PC-9 (cell line): ENCODE measurements at places on chromosomes 12 and 14. TPM values are rescaled to one million over a fixed set of nuclear protein-coding genes. Genes with fewer than 3 reads are reported as not detected.

DNA sequence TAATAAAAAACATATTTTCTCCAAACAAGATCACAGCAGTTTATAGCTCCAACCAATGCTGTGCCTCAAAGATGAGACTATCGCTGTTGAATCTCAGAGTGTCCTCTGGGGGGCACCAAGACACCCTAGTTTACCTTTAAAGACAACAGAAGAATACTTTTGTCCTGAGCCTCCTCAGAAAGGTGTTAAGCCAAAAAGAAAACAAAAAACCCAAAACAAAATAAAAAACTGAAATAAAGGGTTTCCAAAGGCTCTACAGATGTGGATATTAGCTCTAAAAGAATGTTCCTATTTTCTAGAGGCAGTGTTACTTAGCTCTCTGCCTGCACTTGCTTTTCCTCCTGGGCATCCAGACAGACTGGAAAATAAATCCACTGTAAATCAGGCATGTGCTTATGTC is 86.9 kb upstream of the TTC7B start:
- H3K4me3 ChIP-seq: no peak overlapping the region
- H3K4me1 ChIP-seq: no peaks in the 10 kb centered on the region
- DNase-seq: peak; percentile 36
- no peaks in the 10 kb centered on the region for H3K27me3 ChIP-seq
- H3K36me3 ChIP-seq: no peaks in the 10 kb centered on the region

GRCh38 chr14:105152794-105153241 is 15.8 kb downstream of the JAG2 start:
- DNase-seq: no peak
- no peaks in the 10 kb centered on the region for H3K36me3 ChIP-seq
- H3K27ac ChIP-seq: no peak overlapping the region

GRCh38 chr14:35565871-35566464 is 32.0 kb downstream of the INSM2 start:
- H3K4me3 ChIP-seq: no peak overlapping the region
- H3K27ac ChIP-seq: no peak overlapping the region
- no peaks in the 10 kb centered on the region for H3K4me1 ChIP-seq
- H3K36me3 ChIP-seq: no peaks in the 10 kb centered on the region
- H3K27me3 ChIP-seq: no peaks in the 10 kb centered on the region
- DNase-seq: no peak

DNA sequence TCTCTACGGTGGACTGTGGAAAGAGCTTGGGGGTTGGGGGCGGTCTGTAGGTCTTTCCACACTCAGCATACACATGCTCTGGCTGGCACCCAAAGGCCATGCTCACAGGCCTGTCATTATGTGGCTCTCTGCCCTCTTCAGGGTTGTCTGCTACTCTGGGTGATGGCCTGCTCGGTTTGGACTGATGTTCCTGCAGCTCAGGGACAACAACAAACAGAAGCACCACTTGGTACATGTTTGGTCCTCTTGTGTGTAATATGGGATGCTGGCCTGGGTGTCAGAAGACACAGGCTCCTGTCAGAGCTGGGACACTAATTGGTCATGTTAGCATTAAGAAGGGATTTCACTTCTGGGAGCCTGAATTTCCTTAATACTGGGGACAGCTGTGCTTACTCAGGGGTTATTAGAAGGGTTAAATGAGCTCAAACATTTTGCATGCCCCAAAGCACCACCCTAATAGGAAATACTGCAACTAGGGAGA is 32.7 kb upstream of the SELPLG start:
- no peak overlapping the region for H3K27ac ChIP-seq
- no peak overlapping the region for H3K4me3 ChIP-seq
- H3K36me3 ChIP-seq: no peaks in the 10 kb centered on the region
- no peak for DNase-seq
- no peaks in the 10 kb centered on the region for H3K27me3 ChIP-seq

DNA sequence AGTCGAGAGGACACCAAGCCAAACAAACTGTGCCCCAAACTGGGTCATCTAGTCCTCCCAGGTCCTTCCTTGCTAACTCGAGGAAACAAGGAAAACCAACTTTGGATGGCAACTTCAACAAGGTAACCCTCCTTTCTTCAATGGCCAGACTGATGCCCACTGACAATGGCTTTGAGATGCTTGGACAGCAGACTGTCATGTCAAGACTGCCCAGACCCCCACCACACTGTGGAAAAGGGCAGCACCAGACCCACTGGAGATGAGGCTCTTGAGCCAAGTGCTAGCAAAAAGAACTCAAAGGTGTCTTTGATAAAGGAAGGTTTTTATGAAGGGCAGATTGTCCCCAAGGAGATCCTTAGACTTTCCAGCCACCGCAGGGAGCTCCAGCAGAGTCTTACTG is 9.0 kb upstream of the CDH24 start:
- H3K36me3 ChIP-seq: peaks cover 25% of the 10 kb centered on the region; the same call in 1 of the 2 replicates
- no peak overlapping the region for H3K4me3 ChIP-seq
- no peak for DNase-seq
- peaks cover 37% of the 10 kb centered on the region for H3K4me1 ChIP-seq

GRCh38 chr12:58764100-58764953 is 156.0 kb downstream of the LRIG3 start:
- DNase-seq: no peak
- H3K4me3 ChIP-seq: no peak overlapping the region
- H3K36me3 ChIP-seq: no peaks in the 10 kb centered on the region
- no peaks in the 10 kb centered on the region for H3K4me1 ChIP-seq
- H3K27ac ChIP-seq: no peak overlapping the region

DNA sequence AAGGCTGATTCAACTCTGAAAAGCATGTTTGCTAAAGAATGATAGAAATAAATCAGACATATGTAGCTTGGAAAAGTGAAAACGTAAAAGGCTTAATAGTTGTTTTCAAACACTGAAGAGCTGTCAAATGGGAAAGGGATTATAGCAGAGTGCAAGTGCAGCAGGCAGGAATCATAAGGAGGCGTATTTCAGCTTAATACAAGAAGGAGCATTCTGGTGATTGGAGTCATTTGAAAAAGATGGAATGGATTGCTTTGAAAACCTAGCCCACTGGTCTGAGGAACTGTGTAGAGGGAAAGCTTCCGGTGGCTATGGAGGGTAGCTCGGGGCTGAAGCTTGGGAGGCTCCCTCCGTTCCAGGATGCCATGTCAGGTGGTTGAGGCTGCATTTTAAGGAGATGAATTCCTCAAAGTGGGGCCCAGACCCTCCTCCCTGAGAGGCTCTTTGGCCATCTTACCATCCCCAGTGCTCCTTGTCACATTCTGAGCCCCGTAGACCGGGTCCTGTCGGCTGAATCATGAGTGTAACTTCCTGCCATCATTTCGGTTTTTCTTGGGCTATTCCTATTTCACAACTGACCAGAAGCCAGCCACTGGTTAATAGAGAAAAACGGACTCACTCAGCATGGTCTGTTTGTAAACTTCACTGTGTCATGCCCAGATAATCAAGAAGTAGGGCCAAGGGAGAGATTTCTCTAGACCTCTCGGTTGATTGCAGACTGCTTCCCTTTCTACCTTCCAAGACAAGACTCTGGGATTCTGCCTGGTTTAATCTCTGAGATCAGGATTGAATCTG is 6.5 kb downstream of the WNT5B start:
- H3K4me3 ChIP-seq: no peak overlapping the region
- H3K27ac ChIP-seq: no peak overlapping the region
- peaks cover 44% of the 10 kb centered on the region for H3K27me3 ChIP-seq
- no peaks in the 10 kb centered on the region for H3K36me3 ChIP-seq
- no peaks in the 10 kb centered on the region for H3K4me1 ChIP-seq
- DNase-seq: no peak

- no peaks in the 10 kb centered on the region for H3K27me3 ChIP-seq
- no peak for DNase-seq
- no peak overlapping the region for H3K27ac ChIP-seq
- no peaks in the 10 kb centered on the region for H3K4me1 ChIP-seq
- no peak overlapping the region for H3K4me3 ChIP-seq
These were observed 54.7 kb upstream of the CLMN start for GRCh38 chr14:95374239-95374997.

GRCh38 chr12:563250-563781 is 99.9 kb downstream of the NINJ2 start:
- DNase-seq: no peak
- no peaks in the 10 kb centered on the region for H3K36me3 ChIP-seq
- H3K27me3 ChIP-seq: peaks cover 14% of the 10 kb centered on the region; the same call in 1 of the 2 replicates
- H3K4me3 ChIP-seq: no peak overlapping the region
- no peak overlapping the region for H3K27ac ChIP-seq
- no peaks in the 10 kb centered on the region for H3K4me1 ChIP-seq

GRCh38 chr12:107645630-107646333 is 39.8 kb upstream of the PWP1 start:
- H3K27me3 ChIP-seq: no peaks in the 10 kb centered on the region
- no peak overlapping the region for H3K27ac ChIP-seq
- H3K4me3 ChIP-seq: no peak overlapping the region
- no peak for DNase-seq

GRCh38 chr14:106294324-106294723 is 767.9 kb downstream of the TMEM121 start:
- H3K36me3 ChIP-seq: no peaks in the 10 kb centered on the region
- no peak overlapping the region for H3K27ac ChIP-seq
- DNase-seq: no peak
- no peak overlapping the region for H3K4me3 ChIP-seq

DNA sequence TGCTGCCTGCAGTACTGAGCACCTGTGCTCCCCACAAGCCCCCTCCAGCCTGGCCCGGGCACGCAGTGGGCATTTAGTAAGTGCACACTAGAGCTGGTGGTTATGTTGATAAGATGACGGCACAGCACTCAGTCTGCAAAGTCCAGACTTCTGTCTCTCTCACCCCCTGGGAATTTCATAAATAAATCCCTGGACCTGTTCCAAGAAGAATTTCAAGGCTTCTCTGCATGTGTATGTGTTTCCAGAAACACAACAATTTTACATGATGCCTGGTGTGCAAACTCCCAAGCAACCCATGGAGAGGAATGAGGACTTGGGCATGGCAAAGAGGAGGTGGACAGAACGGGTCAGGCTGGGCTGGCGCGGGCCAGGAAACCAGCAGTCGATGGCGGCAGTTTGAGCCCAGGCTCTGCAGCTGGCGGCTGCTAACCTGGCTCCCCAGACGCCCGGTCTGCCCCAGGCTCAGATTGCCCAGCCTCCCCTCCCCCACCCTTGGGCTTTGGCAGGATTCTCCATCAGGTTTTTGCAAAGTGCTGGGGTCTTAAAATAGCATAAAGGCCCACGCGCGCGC is 10.4 kb upstream of the ACVR1B start:
- no peak overlapping the region for H3K4me3 ChIP-seq
- no peaks in the 10 kb centered on the region for H3K36me3 ChIP-seq
- no peaks in the 10 kb centered on the region for H3K4me1 ChIP-seq
- DNase-seq: no peak

DNA sequence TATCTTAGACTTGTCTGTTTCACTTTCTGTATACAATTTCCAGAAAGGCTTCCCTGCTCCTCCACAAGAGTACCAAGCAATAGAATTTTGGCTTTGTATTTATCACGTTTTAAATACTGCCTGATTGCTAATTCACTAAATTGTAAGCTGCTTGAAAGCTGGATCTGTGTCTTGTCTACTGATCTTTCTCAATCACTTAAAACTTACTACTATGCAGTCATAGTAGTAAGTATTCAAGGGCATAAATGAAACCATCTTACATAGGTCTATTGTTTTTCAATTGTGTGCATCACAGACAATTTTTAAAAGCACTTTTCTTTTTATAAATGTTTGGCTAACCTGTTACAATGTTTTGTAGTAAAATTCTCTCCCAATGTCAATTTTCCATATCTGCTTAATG is 1.2 kb upstream of the GLIPR1L2 start:
- DNase-seq: no peak
- H3K4me1 ChIP-seq: peaks cover 21% of the 10 kb centered on the region
- H3K36me3 ChIP-seq: no peaks in the 10 kb centered on the region
- 0 out of 2 replicates have a peak overlapping the region, but pooled peaks have one; percentile 56 for H3K27ac ChIP-seq
- H3K4me3 ChIP-seq: peak overlapping the region; percentile 69; the same call in 1 of the 2 replicates

GRCh38 chr12:85923767-85924331 is 49.8 kb downstream of the NTS start:
- H3K27me3 ChIP-seq: no peaks in the 10 kb centered on the region
- no peaks in the 10 kb centered on the region for H3K4me1 ChIP-seq
- no peak overlapping the region for H3K27ac ChIP-seq
- H3K36me3 ChIP-seq: no peaks in the 10 kb centered on the region
- no peak overlapping the region for H3K4me3 ChIP-seq
- no peak for DNase-seq

GRCh38 chr12:68853396-68854077 is 45.6 kb downstream of the MDM2 start:
- no peak overlapping the region for H3K27ac ChIP-seq
- no peaks in the 10 kb centered on the region for H3K4me1 ChIP-seq
- no peak for DNase-seq
- no peak overlapping the region for H3K4me3 ChIP-seq
- no peaks in the 10 kb centered on the region for H3K36me3 ChIP-seq

GRCh38 chr14:59360923-59361794 is 104.0 kb downstream of the GPR135 start:
- H3K4me3 ChIP-seq: peak overlapping the region; percentile 33; the same call in 1 of the 2 replicates
- no peaks in the 10 kb centered on the region for H3K27me3 ChIP-seq
- H3K4me1 ChIP-seq: peaks cover 100% of the 10 kb centered on the region
- peaks cover 13% of the 10 kb centered on the region for H3K36me3 ChIP-seq
- DNase-seq: peak; percentile 99
- peak overlapping the region; percentile 86 for H3K27ac ChIP-seq

DNA sequence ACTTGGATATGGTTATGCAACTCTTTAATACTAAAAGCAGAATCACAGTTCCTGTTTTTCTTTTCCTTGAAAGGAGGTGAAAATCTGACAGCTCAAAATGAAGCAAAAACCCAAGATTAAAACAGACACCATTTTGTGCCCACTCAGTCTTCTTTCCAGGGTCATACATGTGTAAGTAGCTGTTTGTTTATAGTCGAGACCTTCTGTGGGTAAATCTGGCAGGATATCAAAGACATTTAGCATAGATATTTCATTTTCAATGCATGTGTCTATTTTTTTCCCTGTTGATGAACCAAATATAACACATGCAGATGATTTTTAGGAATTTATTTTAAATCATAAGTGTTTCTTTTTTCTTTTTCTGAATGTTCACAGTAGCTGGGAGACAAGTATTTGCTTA is 398.8 kb downstream of the FOXG1 start:
- no peak overlapping the region for H3K27ac ChIP-seq
- no peak overlapping the region for H3K4me3 ChIP-seq
- no peak for DNase-seq
- no peaks in the 10 kb centered on the region for H3K36me3 ChIP-seq
- no peaks in the 10 kb centered on the region for H3K4me1 ChIP-seq

Gene MIP
- not detected in 2 replicates for total RNA-seq

Gene SLCO1B1
- 0.30 and 0.50 TPM in 2 replicates for total RNA-seq

Gene FGF23
- total RNA-seq: not detected in 2 replicates

Gene CLEC2A
- total RNA-seq: not detected in 2 replicates

Gene SMCO2
- 1.9 and 3.7 TPM in 2 replicates for total RNA-seq

Gene CISTR
- not detected in 2 replicates for total RNA-seq

Gene KRT73
- total RNA-seq: not detected in 2 replicates

Gene KLRG1
- 0.90 and 1.8 TPM in 2 replicates for total RNA-seq

Gene GARIN6
- total RNA-seq: not detected in 2 replicates

Gene USP44
- 1.0 and 1.3 TPM in 2 replicates for total RNA-seq

Gene SHMT2
- 220 and 227 TPM in 2 replicates for total RNA-seq

Gene SLC38A4
- 0.09 TPM in 1 of 2 replicates, not detected in the other for total RNA-seq

Gene RNF212B
- total RNA-seq: not detected in 2 replicates
